Stimulated activated CD4-positive, alpha-beta T cell treated with anti-CD3 and anti-CD28 coated beads, Interleukin-12 subunit alpha, Interleukin-12 subunit beta, amount 100 ng/mL, for 24 hours (primary cell): ENCODE measurements at places on chromosomes 12 and 14.

DNA sequence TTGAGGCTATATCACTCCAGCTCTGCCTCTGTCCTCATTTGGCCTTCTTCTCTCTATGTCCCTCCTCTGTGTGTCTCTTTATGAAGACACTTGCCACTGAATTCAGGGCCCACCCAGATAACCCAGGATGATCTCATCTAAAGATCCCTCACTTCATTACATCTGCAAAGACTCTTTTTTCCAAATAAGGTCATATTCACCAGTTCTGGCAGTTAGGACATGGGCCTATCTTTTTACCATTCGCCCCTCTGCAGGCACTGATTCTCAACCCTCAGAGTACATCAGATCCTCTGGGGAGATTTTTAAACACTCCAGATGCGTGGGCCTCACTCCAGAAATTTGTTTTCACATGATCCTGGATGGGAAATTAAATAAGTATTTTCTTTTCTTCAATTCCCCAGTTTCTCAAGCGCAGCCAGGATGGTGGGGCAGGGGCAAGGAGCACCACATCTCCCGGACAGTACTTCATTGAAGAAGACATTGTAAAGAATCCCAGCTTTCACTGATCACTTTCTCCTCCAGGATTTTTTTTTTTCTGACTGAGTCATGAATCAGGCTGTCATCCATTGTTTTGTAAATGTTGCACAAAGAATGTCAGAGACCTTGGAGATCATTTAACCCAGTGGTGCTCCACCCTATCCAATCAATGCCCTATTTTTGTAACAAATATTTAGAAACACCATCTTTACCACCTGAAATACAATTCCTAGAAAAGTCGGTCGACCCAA, 27.4 kb downstream of the CRACR2A start:
- DNase-seq: no peak

DNA sequence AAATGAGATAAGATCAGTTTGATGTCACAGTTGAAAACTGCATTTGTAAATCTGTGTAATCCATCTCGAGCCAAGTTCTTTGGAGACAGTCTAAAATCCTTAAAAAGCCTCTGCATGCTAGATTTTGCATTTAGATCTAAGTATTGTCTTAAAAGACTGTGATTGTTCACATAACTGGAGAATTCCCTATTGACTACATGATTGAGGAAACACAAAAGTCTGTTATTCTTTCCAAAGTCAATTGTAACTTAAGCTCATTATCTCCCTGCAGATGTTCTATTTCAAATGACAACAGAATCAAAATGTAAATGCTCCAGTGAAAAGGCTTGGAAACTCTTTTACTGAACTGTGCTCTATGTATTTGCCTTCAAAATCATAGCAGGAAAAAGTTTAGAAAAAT, 77.8 kb downstream of the MYF5 start:
- no peak for DNase-seq

GRCh38 chr12:107242189-107242588, 148.8 kb upstream of the CRY1 start:
- DNase-seq: no peak

DNA sequence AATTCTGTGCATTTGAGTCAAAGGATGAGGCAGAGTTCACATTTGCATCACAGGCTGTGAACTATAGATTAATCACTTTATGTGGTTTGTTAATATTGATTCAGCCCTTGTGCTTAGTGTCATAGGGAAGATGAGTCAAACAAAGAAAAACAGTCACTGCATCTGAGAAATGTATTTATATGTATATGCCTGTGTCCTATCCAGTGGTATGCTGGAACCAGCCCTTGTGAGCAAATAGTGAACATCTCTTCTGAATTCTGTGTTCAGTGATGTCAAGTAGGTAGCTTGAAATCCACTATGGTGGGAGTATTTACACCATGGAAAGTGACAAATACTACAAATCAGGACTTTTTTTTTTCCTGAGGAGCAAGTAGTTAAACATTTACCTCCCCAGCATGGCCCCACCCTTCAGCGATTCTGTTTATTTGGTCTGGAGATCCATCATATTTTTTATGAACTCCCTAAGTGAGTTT, 128.5 kb downstream of the HMGA2 start:
- DNase-seq: no peak

- no peak for DNase-seq
Observed at GRCh38 chr12:52798671-52799504, 3.0 kb upstream of the KRT3 start.

GRCh38 chr14:104563742-104564615, 15.6 kb upstream of the C14orf180 start:
- DNase-seq: peak; percentile 64

GRCh38 chr14:80942191-80942600, 658 bp upstream of the CEP128 start:
- DNase-seq: no peak

DNA sequence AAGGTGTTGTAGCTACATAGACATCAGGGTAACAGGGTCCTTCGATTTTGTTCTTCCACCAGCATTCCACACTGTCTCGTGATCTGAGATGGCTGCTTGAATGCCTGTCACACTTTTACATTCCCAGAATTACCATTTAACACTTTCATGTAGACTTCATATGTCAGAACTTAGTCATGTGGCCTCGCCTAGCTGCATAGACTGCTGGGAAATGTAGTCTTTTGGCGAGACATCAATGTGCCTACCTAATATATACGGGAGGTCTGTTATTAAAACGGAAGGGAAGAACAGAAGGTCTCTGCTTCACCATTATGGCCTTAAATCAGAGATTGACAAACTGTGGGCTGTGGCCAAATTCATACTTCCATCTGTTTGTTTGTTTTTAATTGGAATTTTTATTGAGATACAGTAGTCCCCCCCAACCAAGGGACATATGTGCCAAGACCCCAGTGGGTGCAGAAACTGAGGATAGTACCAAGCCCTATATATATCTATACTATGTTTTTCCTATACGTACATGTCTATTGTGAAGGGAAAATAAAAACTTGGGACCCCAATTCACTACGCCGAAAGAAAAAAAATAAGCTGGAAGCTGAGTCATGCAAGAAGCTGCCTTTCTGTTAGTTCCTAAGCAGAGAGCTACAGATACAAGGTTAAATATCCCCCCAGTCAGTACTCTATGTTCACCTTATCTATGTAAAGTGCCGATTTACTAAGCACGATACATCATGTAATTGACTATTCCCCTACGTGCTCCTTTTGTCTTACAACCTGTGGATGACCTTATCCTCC, 11.3 kb upstream of the HRK start:
- no peak for DNase-seq

DNA sequence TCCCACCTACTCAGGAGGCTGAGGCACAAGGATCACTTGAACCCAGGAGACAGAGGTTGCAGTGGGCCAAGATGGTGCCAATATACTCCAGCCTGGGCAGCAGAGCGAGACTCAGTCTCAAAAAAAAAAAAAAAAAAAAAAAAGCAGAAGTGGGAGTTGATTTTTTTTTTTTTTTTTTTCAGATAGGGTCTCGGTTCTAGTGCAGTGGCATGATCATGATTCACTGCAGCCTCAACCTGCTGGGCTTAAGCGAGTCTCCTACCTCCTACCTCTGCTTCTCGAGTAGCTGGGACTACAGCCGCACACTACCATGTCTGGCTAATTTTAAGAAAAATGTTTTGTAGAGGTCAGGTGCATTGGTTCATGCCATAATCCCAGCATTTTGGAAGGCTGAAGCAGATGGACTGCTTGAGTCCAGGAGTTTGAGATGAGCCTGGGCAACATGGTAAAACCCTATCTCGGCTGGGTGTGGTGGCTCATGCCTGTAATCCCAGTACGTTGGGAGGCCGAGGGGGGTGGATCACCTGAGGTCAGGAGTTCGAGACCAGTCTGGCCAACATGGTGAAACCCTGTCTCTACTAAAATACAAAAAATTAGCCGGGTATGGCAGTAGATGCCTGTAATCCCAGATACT, 16.3 kb upstream of the HSP90AA1 start:
- DNase-seq: no peak

- DNase-seq: no peak
Observed at GRCh38 chr12:32727237-32727636, 28.5 kb downstream of the YARS2 start.

DNA sequence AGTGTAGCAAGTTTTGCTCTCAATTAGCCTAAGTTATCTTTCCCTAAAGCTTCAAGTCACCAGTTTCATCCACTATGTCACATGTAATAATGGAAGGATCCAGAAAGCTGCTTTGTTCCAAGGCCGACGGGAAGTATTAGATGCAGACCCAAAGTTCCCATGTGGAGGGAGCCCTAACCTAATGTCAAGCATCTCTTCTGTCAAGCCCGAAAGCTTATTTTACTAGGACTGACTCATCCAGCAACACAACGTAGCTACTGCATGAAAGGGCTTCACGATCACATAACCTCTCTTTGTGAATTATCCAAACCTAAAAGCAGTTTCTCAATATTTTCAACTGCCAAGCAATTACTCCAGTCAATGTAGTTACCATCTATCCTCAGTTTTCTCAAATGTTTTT, 133.4 kb downstream of the SLC6A15 start:
- DNase-seq: no peak

DNA sequence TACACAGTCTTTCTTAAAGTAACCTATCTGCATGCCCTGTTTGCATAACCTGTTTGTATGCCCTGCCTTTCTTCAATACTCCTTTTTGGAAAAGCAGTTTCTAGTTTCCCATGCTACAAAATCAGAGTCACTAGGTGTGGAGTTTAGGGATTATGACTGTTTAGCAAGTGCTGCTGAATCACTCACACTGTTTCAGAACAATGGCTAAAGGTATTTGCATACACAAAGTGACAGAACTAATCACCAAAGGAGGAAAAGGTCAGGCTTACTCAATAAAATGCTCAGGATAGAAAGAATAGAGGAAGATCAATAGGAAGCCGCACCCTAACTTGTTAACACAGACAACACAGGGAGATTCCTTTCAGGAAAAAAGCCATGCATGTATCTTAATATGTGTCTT, 19.4 kb downstream of the EGLN3 start:
- DNase-seq: no peak

- no peak for DNase-seq
Observed at GRCh38 chr14:53790731-53791500, 165.7 kb downstream of the BMP4 start.

DNA sequence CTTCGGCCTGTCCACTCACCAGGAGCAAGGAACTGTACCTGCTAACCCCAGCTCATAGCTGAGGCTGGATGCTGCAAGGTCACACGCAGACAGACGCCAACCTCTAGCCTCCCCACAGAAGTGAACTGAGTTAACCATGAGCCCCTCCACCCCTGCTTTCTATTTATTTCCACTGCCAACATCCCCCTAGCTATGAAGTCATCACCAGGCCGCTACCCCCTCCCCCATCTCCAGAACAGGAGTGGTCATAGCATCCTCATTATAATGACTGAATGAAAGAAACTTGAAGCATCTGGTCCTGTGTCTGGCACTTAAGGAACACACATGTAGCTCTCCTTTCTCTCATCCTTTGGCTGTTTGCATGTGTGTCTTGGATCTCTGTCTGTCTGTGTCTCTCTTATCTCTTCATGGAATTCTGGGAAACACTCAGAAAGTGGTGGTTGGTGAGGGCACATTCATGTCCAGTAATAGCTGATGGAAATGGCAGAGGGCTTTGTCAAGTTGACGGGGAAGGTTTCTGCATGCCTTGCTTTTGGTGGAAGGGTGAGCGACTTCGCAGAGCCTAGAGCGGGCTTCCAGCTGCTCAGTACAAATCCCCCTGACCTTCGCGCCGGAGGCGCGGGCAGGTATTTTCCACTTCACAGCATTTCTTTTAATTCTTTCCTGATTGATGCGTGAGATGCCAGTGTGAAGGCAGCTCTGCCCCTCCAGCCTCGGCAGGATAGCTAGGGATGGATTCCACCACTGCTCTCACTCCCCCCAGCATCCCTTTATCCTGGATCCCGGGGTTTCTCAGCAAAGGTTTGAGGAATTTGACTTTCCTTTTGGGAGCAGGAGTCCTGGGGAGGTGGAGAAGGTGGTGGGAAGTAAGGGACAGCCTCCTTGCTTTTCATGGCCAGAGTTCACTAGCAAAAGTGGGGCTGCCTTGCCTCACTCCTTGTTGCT, 198.2 kb downstream of the CHST11 start:
- no peak for DNase-seq

GRCh38 chr14:48771717-48772116, 814.5 kb downstream of the RPS29 start:
- DNase-seq: no peak

GRCh38 chr12:69423037-69423905, 46.9 kb upstream of the FRS2 start:
- no peak for DNase-seq

DNA sequence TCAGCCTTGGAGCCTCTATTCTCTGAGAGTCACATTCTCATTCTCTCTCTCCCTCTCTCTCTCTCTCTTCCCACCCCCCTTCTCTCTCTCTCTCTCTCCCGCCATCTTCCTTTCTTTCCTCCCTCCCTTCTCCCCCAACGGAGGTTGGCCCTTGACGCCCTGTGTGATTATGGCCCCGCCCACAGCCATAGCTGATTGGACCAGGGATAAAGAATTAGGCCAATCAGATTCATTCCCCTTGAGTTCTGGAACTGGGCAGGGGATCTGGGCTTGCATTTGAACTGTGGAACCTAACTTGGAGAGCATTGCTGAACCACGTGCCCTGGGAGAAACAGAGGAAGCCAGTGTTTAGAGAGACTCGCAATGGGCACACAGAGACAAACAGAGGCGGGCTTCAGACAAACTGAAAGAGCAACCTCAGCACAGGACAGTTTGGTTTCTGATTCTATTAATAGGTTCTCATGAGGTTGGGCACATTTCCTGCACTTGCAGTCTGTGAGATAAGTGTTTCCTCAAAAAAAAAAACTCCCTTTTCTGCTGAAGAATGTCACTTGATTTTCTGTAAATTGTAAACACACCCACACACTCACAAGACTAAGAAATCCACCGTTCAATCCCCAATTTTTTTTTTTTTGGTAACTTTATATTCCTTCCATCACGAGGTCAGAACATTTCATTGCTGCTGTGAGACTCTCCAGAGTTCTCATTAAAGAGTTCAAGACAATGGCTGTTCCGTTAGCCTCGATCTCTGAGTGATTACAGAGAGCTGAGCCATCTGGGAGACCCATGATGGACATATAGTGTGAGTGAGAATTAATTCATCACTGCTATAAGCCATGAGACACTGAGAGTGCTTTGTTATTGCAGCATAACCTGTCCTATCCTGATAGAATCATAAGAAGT, 3.5 kb upstream of the P2RX7 start:
- peak; percentile 86 for DNase-seq

DNA sequence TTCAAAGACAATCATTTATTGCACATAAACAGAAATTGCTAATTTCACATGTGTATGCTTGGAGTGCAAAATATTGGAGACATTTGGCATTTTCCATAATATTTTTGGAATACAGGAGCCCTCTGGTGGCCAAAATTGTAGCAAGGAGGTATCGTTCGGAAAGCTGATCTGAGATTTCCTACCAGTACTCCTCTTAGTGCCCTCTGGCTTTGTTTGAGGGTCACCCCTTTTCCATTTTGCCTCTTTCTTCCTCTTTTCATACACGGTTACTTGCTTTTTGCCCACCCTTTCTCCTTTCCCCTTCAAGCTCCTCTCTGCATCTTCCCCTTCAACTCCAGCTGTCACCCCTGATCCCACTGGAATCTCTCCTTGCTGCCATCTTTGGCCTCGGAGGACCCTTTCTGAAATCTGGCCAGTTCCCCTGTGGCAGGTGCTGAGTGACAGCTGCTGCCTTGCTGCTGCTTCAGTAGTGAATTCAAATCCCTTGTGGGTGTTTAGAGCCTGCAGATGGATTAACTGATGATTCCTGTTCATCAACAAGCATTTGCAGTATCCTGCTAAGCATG, 164.6 kb upstream of the PARP11 start:
- DNase-seq: no peak

- no peak for DNase-seq
Observed at GRCh38 chr12:132710043-132710404, 618 bp upstream of the PGAM5 start.

- DNase-seq: no peak
Observed at GRCh38 chr12:122172262-122172939, 1.6 kb downstream of the IL31 start.
